GM12892 (cell line): ENCODE measurements at places on chromosomes 3 and 15.
A peak's percentile ranks its signal among the peaks of the same experiment; 100 is the strongest.

- peak; percentile 46 for DNase-seq
Observed at GRCh38 chr15:42704492-42704926, 32.4 kb downstream of the CDAN1 start.

- DNase-seq: no peak
Observed at GRCh38 chr3:111418391-111418790, 123.6 kb upstream of the CD96 start.

- DNase-seq: no peak
Observed at GRCh38 chr15:47304656-47305055, 412.6 kb upstream of the SEMA6D start.

DNA sequence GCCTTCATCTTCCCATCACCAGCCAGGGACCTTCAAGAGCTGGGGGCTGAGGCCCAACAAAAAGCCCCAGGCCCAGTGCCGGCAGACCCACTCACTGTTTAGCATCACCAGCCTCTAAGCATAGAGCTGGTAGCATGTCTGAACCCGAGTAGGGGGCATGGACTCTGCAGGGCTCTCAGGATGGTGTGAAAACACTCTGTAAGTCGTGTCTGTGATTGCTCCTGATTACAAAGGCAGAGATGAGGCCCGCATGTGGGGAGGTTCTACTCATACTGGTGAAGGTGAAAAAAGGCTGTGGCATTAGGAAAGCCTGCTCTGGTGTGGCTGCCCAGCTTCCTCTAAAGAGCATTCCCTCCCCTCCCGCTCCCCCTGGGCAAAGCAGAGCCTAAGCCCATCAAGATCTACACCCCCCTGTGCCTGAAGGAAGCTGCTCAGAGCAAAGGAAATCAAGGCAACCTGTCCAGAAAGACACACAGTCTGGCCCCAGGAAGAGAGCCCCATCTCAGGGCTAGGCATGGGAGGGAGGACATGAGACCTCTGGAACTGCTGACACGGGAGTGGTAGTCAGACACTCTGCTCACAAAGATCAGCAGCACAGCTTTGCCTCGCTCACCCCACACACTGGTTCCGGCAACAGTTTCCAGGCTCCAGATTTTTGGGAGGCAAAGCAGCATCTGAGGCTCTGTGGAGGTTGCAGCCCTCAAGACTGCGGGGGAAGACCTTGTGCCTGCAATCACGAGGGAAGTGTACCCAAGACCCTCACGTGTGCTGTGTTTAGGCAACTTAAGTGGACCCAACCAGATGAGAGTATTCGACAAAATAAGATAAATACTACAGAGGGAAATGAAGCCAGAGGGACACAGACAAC lies 36.7 kb downstream of the CCDC12 start:
- DNase-seq: no peak

- DNase-seq: no peak
Observed at GRCh38 chr3:35932995-35933394, 293.7 kb downstream of the ARPP21 start.

GRCh38 chr15:64134345-64134829 lies 17.1 kb upstream of the SNX22 start:
- DNase-seq: no peak

- no peak for DNase-seq
Observed at GRCh38 chr3:70612920-70613319, 300.5 kb upstream of the MDFIC2 start.

DNA sequence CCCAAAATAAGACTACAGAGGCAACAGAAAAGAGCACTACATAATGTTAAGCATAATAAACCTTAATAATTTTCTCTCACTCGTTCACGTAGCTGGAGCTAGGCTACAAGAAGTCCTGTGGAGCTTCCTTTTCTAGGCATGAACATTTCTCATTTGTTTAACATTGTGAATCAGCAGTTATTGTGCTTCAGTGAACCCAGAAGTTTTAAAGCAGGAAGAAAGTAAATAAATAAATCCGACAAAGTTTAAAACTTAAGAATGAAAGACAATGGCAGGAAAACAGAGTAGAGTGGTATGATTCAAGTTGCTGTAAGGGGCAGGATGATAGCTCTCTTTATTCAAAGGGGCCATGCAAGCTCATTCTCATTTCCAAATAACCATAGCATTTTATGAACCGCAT lies 191.8 kb downstream of the LSAMP start:
- DNase-seq: no peak

DNA sequence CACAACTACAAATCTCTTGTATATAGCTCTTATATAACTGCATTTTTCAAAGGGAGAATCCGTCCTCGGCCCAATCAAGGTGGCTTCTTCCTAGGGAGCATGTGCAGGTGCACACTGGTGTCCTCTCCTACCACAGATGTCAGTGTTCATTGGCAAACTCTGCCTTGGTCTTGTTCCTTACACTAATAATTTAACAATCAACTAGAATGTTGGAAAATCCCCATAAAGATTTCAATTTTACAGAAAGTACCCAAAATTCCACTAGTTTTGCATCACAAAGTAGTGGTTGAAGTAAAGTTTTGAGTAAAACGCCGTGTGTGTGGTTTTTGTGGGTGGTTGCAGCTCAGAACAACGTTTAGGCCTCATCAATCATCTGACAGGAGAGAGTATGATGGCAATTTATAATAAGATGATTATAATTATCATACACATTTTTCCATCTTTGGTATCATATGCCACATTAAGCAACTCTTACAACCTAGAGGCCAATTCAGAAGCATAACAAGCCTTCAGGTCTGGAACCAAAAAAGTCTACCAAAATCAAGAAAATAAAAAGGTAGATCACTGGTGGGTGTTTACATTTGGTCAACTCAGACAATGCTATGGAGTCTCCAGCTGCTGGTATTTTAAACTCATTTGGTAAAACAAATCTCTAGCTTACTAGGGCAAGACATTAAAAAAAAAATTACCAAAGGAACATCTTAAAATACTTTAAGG lies 128.9 kb upstream of the BHLHE40 start:
- DNase-seq: no peak

DNA sequence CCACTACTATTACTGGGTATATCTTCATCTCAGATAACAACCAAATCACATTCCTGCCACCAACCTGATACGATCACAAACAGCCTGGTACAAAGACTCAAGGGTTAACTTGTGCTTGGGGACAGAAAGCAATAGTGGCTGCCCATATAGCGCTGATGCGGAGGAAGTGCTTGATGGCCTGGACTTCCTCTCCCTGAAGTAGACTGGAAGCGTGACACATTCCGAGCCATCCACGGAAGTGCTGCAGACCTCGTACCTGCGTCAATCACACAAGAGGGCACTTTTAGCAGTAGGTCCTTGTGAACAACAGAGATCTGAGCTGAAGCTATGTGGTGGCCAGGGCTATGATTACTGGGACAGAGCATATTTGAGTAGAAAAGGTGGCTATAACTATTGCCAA lies 17.3 kb upstream of the C3orf62 start:
- DNase-seq: no peak

DNA sequence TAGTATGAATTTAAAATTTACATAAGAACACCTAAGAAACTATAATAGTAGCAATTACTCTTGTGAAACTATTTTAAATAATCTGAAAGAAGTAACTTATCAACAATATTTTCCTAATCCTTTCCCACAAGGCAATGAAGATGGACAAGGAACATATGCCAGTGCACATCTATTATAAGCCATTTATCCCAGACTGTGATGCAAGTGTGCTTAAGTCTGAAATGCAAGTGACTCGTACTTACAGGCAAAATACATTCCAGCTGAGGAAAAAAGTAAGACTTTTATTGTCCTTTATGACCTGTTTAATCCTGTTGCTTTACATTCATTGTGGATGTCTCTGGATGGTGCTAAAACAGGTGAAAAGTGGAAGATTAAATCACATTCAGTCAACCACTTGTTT lies 709.4 kb downstream of the ZNF385D start:
- no peak for DNase-seq

DNA sequence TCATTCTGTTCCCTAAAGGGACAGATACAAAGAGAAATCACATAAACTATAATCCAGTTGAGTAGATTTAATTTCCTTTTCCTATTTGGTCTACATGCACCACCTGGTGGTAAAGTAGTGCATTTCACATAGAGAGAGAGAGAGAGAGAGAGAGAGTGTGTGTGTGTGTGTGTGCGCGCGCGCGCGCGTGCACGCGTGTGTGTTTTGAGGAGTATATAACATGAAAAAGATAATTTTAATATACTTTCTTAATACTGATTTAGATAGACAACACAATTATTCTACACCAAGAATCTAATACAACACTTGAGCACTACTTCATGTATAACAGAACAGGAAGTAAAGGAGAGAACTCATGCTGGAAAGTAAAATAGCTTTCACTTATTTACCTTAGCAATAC lies 1.1 kb upstream of the FGF7 start:
- DNase-seq: no peak

- DNase-seq: no peak
Observed at GRCh38 chr15:84684092-84684491, 26.1 kb upstream of the NMB start.

GRCh38 chr3:112078125-112079083 lies 7.8 kb upstream of the C3orf52 start:
- DNase-seq: no peak

GRCh38 chr3:153146191-153147053 lies 15.6 kb upstream of the RAP2B start:
- no peak for DNase-seq

GRCh38 chr3:5009506-5010109 lies 30.4 kb downstream of the BHLHE40 start:
- DNase-seq: no peak

GRCh38 chr3:104878395-104878794 lies 488.3 kb upstream of the ALCAM start:
- no peak for DNase-seq

DNA sequence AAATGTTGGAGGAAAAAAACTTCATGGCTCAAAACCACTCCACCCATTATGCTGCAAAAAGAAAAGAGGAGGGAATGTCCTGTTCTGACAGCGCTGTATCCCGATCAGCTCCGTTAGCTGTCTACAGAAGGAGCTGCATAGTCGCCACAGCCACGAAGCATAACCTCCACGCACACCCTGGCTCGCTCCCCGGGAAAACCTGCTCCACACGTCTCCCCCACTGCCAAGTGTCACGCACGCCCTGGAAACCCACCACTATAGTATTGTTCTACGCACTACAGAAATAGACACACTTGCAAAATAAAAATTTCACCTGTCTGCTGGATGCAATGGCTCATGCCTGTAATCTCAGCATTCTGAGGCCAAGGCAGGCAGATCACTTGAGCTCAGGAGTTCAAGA lies 55.8 kb downstream of the TBC1D2B start:
- DNase-seq: no peak

- DNase-seq: no peak
Observed at GRCh38 chr15:77179541-77179998, 108.7 kb upstream of the TSPAN3 start.

GRCh38 chr3:45398178-45398577 lies 9.8 kb downstream of the LARS2 start:
- no peak for DNase-seq

- no peak for DNase-seq
Observed at GRCh38 chr3:15356176-15356575, 23.8 kb upstream of the SH3BP5 start.

GRCh38 chr3:108459225-108459624 lies 51.2 kb downstream of the MYH15 start:
- no peak for DNase-seq

GRCh38 chr3:101091489-101091888 lies 98.3 kb upstream of the ABI3BP start:
- DNase-seq: no peak

GRCh38 chr3:58333206-58334012 lies 717 bp downstream of the PXK start:
- peak; percentile 48 for DNase-seq

DNA sequence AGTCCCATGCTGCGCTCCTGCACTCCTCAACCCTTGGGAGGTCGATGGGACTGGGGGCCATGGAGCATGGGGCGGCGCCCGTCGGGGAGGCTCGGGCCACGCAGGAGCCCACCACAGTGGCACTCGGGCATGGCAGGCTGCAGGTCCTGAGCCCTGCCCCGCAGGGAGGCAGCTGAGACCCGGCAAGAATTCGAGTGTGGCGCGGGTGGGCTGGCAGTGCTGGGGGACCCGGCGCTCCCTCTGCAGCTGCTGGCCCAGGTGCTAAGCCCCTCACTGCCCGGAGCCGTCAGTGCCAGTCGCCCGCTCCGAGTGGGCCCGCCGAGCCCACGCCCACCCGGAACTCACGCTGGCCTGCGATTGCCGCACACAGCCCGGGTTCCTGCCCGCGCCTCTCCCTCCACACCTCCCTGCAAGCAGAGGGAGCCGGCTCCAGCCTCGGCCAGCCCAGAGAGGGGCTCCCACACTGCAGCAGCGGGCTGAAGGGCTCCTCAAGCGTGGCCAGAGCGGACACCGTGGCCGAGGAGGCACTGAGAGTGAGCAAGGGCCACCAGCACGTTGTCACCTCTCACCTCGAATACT lies 200.3 kb downstream of the ROBO2 start:
- no peak for DNase-seq

GRCh38 chr3:157347577-157348303 lies 88.9 kb upstream of the PTX3 start:
- DNase-seq: no peak

- no peak for DNase-seq
Observed at GRCh38 chr15:58746174-58746573, 3.3 kb downstream of the ADAM10 start.

- DNase-seq: no peak
Observed at GRCh38 chr3:197430934-197431333, 124.8 kb downstream of the BDH1 start.

DNA sequence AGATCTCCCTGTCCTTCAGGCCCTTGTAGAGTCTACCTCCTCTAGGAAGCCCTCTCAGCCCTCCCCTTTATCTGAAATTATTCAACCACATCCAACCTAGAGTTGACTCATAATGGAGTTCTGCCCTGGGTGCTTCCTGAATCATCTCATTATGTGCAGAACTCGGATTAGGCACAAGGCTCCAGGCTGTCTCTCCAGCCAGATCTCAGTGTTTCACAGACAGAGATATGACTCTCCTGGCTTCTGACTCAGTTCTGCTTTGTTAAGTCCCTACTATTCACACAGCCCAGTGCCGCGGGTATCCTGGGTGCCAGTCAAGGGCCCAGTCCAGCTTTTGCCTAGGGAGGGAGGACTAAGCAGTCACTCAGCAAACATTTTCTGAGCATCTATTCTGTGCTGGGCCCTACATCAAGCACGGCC lies 9.3 kb downstream of the STRA6 start:
- no peak for DNase-seq

- no peak for DNase-seq
Observed at GRCh38 chr15:34808016-34808415, 12.7 kb upstream of the ACTC1 start.

GRCh38 chr3:49412632-49413337 lies 562 bp downstream of the TCTA start:
- no peak for DNase-seq

DNA sequence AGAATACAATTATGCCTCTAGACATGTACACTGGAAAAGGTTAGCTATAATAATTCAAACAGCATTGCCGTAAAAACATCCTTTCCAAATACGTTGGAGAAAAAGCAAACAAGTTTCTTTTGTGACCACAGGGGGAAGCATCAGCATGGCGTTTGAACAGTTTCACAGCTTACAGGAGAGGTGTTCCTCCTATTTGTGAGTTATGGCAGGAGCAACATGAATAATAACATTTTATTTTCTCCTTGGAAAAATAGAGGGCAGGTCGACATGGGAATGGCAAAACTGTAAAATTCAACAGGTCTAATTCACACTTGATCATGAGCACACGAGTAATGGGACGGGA lies 39.7 kb upstream of the GADL1 start:
- DNase-seq: no peak
